ENCODE measurements at places on chromosomes 4 and X. TPM values are rescaled to one million over a fixed set of nuclear protein-coding genes. Genes with fewer than 3 reads are reported as not detected.

XAGE1B gene
- not detected for total RNA-seq

SSX4B gene
- total RNA-seq: not detected

NAP1L3 gene
- total RNA-seq: 0.64 TPM

LGI2 gene
- not detected for total RNA-seq

TRAPPC11 gene
- total RNA-seq: 47.0 TPM

NELFA gene
- 59.3 TPM for total RNA-seq

TREX2 gene
- 1.4 TPM for total RNA-seq

WNK3 gene
- 0.33 TPM for total RNA-seq

DNA sequence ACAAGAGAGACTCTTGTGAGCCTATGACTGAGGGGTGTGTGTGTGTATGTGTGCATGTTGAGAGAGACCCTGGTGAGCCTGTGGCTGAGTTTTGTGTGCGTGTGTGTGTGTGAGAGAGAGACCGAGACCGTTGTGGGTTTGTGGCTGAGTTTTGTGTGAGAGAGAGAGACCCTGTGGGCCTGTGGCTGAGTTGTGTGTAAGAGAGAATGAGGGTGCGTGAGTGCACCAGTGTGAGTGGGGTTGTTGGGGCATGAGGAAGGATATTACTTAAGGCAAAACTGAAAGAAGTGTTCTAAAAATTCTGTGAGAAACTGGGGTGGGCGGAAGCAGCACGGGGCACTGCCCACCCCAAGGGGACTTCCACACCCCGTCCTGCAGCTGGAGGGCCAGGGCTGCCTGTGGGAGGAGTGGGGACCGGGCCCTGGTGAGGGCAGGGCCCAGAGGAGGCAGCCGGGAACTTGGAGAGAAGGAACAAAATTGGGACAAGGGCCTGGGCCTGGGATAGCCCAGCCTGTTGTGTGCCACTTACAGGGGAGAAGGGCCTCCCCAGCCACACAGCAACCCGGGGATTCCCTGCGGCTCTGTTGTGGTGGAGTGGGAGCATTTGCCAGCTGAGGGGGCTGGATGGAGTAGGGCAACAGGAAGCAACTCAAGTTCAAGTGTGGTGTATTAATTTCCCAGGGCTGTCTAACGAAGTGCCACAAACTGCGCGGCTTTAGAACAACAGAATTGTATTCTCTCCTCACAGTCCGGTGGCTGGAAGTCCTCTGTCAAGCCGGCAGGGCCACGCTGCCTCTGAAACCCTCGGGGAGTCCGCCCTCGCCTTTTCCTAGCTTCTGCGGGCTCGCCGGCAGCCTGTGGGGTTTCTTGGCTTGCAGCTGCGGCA lies 22.1 kb downstream of the TMEM131L start:
- H3K27ac ChIP-seq: peak overlapping the region; percentile 85
- peak; percentile 87 for DNase-seq
- H3K36me3 ChIP-seq: no peaks in the 10 kb centered on the region
- H3K4me1 ChIP-seq: peaks cover 54% of the 10 kb centered on the region
- H3K4me3 ChIP-seq: peak overlapping the region; percentile 84

DNA sequence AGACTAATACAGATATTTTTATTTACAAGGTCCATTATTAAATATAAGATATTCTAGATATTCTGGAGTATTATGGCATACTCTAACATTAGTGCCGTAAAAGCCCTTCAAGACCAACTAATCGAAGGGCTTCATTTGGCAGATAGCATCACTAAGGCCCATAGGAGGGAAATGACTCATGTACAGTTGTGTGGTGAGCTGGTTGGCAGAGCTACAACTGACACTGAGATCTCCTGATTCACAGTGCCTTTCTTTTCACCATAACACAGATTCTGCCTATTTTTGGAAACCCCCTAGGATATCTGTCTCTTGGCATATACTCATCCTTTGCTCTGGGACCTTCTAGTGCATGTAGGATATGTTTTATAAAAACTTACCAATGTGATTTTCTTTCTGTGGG lies 201.7 kb upstream of the AFF2 start:
- H3K4me1 ChIP-seq: peaks cover 6% of the 10 kb centered on the region
- no peak overlapping the region for H3K4me3 ChIP-seq
- no peak overlapping the region for H3K27ac ChIP-seq
- H3K36me3 ChIP-seq: peaks cover 13% of the 10 kb centered on the region
- no peak for DNase-seq

GRCh38 chr4:119810001-119810400 lies 181.4 kb upstream of the PDE5A start:
- no peak overlapping the region for H3K27ac ChIP-seq
- no peaks in the 10 kb centered on the region for H3K36me3 ChIP-seq
- no peak for DNase-seq
- H3K4me3 ChIP-seq: no peak overlapping the region
- no peaks in the 10 kb centered on the region for H3K4me1 ChIP-seq

- peak overlapping the region; percentile 29 for H3K27ac ChIP-seq
- peaks cover 9% of the 10 kb centered on the region for H3K36me3 ChIP-seq
- H3K4me1 ChIP-seq: peaks cover 32% of the 10 kb centered on the region
- no peak overlapping the region for H3K4me3 ChIP-seq
- no peak for DNase-seq
These were observed 22.3 kb downstream of the RAP1GDS1 start for GRCh38 chr4:98283219-98284189.

GRCh38 chrX:107562482-107562881 lies 65.8 kb upstream of the PRPS1 start:
- DNase-seq: no peak
- H3K27ac ChIP-seq: no peak overlapping the region
- no peaks in the 10 kb centered on the region for H3K27me3 ChIP-seq
- no peaks in the 10 kb centered on the region for H3K4me1 ChIP-seq
- no peak overlapping the region for H3K4me3 ChIP-seq
- H3K36me3 ChIP-seq: no peaks in the 10 kb centered on the region

- no peak overlapping the region for H3K4me3 ChIP-seq
- DNase-seq: no peak
- no peaks in the 10 kb centered on the region for H3K36me3 ChIP-seq
- H3K27ac ChIP-seq: no peak overlapping the region
- H3K27me3 ChIP-seq: no peaks in the 10 kb centered on the region
These were observed 48.6 kb downstream of the ACOX3 start for GRCh38 chr4:8391972-8392371.
